Psoas muscle (tissue), 8 donors: ENCODE measurements at places on chromosomes 2 and 18.

DNA sequence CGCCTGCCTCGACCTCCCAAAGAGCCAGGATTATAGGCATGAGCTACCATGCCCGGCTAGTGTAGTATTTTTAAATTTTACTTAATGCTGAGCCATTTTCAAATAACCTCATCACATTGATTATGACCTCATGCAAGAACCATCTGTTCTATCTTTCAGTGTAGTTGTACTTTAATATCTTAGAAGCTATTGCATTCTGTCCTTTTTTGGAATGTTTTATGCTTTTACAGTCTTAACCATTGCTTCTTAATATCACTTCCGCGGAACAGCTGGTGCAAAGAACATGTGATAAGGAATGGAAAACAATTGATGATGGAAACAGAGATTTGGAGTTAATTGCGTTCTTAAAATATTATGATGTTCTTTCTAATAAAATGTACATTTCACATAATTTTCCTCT lies 2.7 kb downstream of the GEN1 start:
- peaks cover 18% of the 10 kb centered on the region for H3K4me1 ChIP-seq
- H3K4me3 ChIP-seq, result no peak overlapping the region
- H3K27me3 ChIP-seq, result no peaks in the 10 kb centered on the region
- H3K27ac ChIP-seq, result no peak overlapping the region
- H3K36me3 ChIP-seq, result no peaks in the 10 kb centered on the region
- DNase-seq, result no peak

GRCh38 chr2:239528883-239529282 lies 128.1 kb upstream of the HDAC4 start:
- peak; percentile 27 for DNase-seq
- no peak overlapping the region for H3K4me3 ChIP-seq
- H3K4me1 ChIP-seq, result peaks cover 10% of the 10 kb centered on the region
- H3K27ac ChIP-seq, result no peak overlapping the region

GRCh38 chr2:235855011-235855410 lies 313.2 kb downstream of the GBX2 start:
- no peaks in the 10 kb centered on the region for H3K4me1 ChIP-seq
- H3K27me3 ChIP-seq, result no peaks in the 10 kb centered on the region
- H3K27ac ChIP-seq, result no peak overlapping the region
- H3K36me3 ChIP-seq, result no peaks in the 10 kb centered on the region
- no peak overlapping the region for H3K4me3 ChIP-seq

GRCh38 chr2:14072338-14072737 lies 560.2 kb upstream of the LRATD1 start:
- no peaks in the 10 kb centered on the region for H3K36me3 ChIP-seq
- no peaks in the 10 kb centered on the region for H3K27me3 ChIP-seq
- no peaks in the 10 kb centered on the region for H3K4me1 ChIP-seq
- DNase-seq, result no peak

GRCh38 chr2:43018179-43019024 lies 208.0 kb downstream of the ZFP36L2 start:
- H3K4me1 ChIP-seq, result no peaks in the 10 kb centered on the region
- peak overlapping the region; percentile 50 for H3K27ac ChIP-seq
- DNase-seq, result peak; percentile 89
- H3K36me3 ChIP-seq, result no peaks in the 10 kb centered on the region
- H3K27me3 ChIP-seq, result no peaks in the 10 kb centered on the region
